ENCODE measurements at places on chromosomes 11 and 22. TPM values are rescaled to one million over a fixed set of nuclear protein-coding genes. Genes with fewer than 3 reads are reported as not detected.
A peak's percentile ranks its signal among the peaks of the same experiment; 100 is the strongest.

Gene PDGFB
- 13.4 TPM for total RNA-seq

GRCh38 chr11:126008956-126009355 lies 53.7 kb downstream of the CDON start:
- DNase-seq, result no peak

Gene SLC5A12
- 1.1 TPM for total RNA-seq

GRCh38 chr11:86931548-86932258 lies 23.5 kb downstream of the FZD4 start:
- DNase-seq, result peak; percentile 63

Gene PKP3
- 44.0 TPM for total RNA-seq

GRCh38 chr22:44224166-44224565 lies 43.4 kb downstream of the PARVG start:
- no peak for DNase-seq

GRCh38 chr11:2790568-2790921 lies 90.8 kb upstream of the KCNQ1OT1 start:
- DNase-seq, result no peak

Gene MAFF
- 9.9 TPM for total RNA-seq

Gene UQCC3
- 13.8 TPM for total RNA-seq

Gene NXPE4
- not detected for total RNA-seq

- DNase-seq, result no peak
Measured at GRCh38 chr22:50473088-50473487, 1.7 kb downstream of the SBF1 start.

Gene ANO1
- 2.6 TPM for total RNA-seq

Gene OR5A1
- total RNA-seq, result not detected

- no peak for DNase-seq
Measured at GRCh38 chr11:125267548-125267947, 103.0 kb downstream of the PKNOX2 start.

- peak; percentile 68 for DNase-seq
Measured at GRCh38 chr11:111718436-111718835, 47.8 kb downstream of the PPP2R1B start.

DNA sequence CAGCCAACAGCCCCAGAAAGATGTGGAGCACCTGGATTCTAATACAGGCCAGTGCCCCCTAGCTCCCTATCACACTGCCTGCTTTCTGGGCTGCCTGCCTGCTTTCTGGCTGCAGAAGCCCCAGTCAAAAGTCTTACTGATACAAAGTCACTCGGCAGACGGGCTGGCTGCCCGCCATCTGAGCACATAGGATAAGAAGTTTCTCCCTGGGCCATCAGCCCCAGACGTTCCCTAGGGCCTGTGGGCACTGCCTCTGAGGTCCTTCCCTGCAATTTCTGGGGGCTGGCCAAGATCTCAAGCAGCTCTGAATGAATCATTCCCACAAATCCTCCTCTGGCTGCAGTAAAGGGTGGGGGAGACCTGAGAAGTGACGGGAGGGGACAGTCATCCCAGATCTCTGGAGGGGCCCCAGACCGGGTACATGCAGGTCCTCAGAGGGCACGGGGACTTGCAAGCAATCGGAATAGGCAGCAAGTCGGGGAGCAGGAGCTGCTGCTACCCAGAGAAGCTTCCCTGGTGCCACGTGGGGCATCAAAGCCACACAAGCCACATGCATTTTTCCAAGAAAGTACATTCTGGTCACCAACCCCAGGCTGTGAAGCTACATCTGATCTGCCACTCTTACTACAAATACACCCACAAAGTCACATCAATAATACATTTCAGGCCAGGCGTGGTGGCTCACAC lies 4.7 kb downstream of the TPST2 start:
- peak; percentile 88 for DNase-seq

DNA sequence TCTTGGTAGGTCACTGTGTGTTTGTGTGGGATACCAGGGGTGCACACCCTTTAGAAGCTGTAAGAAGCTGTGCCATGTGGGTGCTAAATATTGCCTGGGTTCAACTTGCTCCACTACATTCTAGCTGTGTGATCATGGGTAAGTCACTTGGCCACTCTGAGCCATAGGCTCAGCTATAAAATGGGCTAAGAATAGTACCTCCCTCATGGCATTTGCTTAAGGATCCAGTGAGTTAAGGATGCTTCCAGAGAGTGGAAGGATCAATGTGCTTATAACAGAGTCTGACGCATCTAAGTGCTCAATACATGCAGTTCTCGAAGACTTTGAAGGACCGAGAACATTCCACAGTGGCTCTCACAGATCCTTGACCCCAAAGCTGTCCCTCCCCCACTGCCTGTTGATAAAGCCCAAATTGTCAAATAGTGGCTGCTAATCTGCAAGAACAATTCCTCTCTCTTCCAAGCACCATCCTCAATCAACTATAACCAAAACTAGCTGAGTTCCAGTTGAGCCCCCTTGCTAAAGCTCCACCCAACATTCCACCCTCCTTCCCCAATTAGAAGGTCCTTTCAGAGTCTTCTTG lies 13.2 kb upstream of the TMPRSS6 start:
- no peak for DNase-seq

Gene PHOX2A
- not detected for total RNA-seq

Gene GSTT2
- total RNA-seq, result not detected

Gene C11orf86
- total RNA-seq, result not detected

Gene MMP12
- total RNA-seq, result 0.10 TPM

GRCh38 chr11:63598556-63598955 lies 15.7 kb downstream of the PLAAT3 start:
- DNase-seq, result no peak

DNA sequence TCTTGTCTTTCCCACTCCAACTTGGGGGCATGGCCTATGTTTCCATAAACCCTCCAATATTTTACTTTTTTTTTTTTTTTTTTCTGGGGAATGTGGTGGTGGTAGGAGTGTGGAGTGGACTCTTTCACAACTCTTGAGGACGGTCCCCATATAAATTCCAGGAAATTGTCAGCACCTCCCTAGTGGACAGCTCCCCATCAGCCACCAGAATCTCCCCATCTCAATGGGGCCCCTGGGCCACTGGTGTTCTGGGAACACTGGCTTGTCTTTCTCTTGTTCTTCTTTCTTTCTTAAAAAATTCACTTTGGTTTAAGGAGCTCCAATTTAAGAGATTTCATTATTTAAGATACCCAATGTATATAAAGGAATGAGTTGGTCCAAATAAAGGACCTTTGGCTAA lies 74.1 kb downstream of the ADM start:
- DNase-seq, result peak; percentile 28

DNA sequence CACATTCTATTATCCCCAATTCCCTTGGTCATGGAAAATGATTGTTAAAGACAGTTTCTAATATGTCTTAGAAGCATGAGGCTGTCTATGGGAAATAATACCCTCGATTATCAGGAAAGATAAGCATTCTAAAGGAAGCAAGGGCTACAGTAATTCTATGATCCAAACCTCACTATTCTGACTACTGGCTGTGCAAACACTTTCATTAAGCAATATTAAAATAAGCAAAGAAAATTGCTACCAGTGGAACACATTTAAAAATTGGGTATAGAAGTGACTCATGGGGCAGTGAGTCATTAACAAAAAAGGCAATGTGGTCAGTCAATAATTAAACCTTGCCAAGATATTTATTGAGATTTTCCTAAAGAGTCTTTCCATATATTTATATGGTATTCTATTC lies 1415.2 kb upstream of the TENM4 start:
- peak; percentile 42 for DNase-seq

- no peak for DNase-seq
Measured at GRCh38 chr22:43883719-43884415, 7.9 kb downstream of the PNPLA5 start.

DNA sequence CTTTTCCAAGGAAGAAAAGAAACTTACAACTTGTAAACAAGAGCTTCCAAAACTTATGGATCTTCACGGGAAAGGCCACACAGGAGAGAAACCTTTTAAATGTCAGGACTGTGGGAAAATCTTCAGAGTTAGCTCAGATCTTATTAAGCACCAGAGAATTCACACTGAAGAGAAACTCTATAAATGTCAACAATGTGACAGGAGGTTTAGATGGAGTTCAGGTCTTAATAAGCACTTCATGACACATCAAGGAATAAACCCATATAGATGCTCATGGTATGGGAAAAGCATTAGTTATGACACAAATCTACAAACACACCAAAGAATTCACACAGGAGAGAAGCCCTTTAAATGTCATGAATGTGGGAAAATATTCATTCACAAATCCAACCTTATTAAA lies 32.4 kb downstream of the GAB2 start:
- DNase-seq, result no peak

Gene SCUBE1
- total RNA-seq, result not detected

DNA sequence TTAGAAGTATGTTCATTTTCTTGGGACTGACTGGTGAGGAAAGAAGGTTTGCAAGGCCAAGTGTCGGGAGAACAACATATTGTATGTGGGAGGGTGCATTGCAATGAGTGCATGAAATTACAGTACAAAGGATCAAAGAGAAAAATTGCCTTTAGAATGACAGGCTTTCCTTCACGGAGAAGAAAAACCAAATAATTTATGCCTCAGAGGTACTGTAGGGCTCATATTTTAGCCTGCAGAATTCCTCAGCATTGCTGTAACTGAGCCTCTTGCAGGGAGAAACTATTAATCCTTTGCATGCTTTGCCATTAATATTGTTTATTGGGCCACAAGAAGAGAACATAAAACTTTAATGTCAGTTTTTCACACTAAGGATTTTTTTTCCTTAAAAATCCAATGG lies 60.1 kb downstream of the LRRC4C start:
- DNase-seq, result no peak

DNA sequence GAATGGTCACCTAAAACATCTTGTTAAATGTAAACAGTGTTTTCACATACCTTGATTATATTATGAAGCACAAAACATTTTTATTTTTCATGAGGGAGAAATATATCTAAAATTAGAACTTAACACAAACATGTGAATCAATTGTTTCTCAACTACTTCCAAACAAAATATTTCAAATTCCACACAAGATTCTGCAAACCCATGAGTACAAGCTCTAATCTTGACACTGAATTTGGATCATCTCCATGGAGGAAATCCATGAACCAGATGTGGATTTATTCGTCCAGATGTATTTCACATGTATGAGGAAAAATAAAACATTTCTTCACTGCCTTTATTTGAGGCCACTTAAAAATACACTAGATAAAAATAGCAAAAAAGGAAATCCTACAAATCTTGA lies 184.2 kb downstream of the SBF2 start:
- DNase-seq, result no peak

- DNase-seq, result peak; percentile 81
Measured at GRCh38 chr11:27910186-27910931, 197.6 kb downstream of the KIF18A start.

DNA sequence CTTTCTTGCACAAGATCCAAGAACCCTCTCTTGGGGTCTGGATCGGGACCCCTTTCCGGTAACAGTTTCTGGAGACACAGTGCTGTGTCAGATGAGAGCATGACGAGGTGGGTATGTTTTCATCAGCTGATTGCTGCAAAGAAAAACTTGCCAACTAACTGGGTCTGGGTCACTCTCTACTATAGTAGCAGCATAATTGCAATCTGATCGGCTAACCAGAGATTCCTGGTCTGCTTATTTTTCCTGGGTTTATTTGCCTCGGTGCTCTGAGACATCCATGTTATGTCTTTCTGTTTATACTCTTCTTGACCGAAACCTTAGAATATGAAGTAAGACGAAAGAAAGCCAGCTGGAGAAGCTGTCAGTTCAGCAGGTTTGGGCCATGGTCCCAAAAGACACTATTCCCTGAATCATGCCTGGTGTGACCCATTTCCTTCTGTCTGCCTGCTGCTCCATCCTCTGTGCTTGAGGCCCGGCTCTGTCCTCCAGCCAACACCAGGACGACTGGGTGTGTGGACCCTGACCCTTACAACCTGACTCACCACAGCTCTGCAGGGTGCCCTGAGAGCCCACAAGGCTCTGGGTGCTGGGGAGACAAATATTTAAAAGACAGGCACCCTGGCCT lies 24.1 kb upstream of the CLMP start:
- DNase-seq, result peak; percentile 49

- DNase-seq, result no peak
Measured at GRCh38 chr11:79438631-79439409, 2.0 kb downstream of the TENM4 start.

All from A172 (cell line).